Renal pelvis (tissue), 12 donors: ENCODE measurements at places on chromosomes 16 and 17. TPM values are rescaled to one million over a fixed set of nuclear protein-coding genes. Genes with fewer than 3 reads are reported as not detected.

The OTOP2 gene
- not detected for polyA plus RNA-seq

GRCh38 chr17:57675427-57676387 lies 69.4 kb downstream of the CCDC182 start:
- DNase-seq = no peak

DNA sequence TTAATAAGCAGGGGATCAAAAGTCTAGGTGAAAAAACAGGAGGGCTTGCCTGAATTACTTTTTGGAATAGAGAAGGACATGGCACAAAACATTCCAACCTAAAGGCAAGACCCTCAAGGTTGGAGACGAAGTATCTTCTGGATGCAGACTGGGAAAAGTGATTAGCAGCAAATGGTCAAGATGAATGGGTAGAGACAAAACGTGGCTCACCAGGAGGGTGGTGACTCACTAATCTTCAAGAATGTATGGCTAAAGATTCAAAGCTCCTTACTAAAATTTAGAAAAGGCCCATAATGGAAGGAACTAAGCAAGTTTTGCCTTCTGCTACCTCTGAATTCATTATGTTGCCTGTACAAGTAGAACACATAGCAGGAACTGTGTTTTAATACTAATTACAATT lies 469.5 kb upstream of the RBFOX1 start:
- DNase-seq = no peak

- DNase-seq = no peak
Measured at GRCh38 chr17:4003131-4003500, 38.9 kb upstream of the ATP2A3 start.

DNA sequence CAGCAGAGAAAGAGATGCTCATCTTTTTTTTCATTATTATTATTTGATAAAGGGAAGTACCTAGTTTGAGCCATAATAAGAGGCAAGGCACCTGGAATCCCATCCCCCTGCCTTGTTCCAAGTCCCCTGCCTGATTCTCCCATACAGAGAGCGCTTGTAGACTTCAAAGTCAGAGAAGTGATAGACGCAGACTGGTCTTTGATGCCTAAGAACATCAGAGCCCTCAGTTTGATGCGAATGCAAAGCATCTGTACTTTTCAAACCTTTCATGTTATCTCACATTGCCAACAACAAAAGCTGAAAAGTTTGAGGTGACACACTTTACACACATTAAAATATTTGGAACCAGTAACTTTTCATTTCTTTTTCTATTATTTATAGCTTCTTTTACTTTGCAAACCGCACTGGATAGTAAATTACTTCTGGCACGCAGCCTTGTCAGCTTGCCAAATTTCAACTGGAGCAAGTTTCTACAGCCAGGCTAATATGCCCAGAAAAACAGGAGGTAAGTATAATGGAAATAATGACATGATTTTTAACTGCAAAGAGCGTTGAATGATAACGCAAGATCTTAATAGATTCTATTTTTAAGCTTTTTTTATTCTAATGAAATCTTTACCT lies 5.9 kb upstream of the UTP6 start:
- DNase-seq = peak; percentile 35

GRCh38 chr16:85753559-85753958 lies 2.7 kb upstream of the C16orf74 start:
- no peak for DNase-seq

The KRTAP9-1 gene
- not detected for polyA plus RNA-seq

DNA sequence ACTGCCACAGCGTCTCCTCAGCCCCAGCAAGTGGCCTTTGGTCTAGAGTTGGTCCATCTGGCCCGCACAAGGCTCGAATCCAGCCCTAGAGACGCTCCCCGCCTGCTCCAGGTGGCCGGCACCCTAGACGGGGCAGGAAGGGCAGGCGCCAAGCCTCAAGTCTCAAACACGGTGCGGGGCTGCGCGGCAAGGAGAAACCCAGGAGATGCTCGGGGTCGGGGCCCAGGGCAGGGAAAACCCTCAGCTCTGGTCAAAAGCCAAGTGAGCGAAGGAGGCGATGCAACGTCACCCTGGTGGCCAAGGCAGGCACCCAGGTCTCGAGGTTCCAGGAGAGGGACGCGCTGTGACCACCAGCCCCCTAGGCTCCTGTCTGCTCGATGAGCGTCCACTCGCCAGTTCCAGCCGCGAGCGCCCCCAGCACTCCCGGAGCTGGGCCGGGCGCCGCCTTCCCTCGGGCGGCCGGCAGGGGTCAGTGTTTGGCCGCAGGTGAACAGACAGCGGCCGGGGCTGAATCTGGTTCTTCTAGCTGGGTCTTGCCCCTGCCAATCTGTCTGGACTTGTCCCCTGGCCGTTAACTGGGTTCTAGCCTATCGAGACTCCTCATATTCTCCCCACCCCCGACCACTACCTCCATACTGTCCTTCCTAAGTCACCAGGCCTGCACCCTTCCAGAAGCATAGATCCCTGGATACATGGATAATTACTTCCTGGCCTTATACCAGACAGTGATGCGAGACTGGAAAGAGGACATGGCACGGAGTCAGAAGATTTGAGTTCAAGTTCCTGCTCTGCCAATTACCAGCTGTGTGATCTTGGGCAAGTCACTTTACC lies 44.0 kb downstream of the PRAC1 start:
- peak; percentile 56 for DNase-seq

DNA sequence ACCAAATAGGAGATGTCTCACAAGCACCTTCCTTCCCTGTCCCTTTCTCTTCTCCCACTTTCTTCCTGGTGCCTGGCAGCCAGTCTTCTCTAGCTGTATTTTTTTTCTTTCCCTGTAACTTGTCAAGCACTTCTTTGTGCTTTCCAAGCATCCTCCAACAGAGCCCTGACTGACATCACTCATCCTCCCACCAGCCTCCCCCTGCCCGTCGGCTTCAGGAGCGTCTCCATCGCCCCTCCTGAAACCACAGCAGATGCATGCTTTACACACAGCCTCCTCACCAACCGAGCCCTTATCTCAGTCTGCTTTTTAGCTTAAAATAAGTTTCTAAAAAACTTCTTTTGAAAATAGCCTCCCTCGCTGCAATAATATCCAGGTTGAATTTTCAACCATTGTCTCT lies 268.7 kb upstream of the CDH5 start:
- DNase-seq = peak; percentile 34

The ACSM2A gene
- polyA plus RNA-seq = 99.4 TPM

DNA sequence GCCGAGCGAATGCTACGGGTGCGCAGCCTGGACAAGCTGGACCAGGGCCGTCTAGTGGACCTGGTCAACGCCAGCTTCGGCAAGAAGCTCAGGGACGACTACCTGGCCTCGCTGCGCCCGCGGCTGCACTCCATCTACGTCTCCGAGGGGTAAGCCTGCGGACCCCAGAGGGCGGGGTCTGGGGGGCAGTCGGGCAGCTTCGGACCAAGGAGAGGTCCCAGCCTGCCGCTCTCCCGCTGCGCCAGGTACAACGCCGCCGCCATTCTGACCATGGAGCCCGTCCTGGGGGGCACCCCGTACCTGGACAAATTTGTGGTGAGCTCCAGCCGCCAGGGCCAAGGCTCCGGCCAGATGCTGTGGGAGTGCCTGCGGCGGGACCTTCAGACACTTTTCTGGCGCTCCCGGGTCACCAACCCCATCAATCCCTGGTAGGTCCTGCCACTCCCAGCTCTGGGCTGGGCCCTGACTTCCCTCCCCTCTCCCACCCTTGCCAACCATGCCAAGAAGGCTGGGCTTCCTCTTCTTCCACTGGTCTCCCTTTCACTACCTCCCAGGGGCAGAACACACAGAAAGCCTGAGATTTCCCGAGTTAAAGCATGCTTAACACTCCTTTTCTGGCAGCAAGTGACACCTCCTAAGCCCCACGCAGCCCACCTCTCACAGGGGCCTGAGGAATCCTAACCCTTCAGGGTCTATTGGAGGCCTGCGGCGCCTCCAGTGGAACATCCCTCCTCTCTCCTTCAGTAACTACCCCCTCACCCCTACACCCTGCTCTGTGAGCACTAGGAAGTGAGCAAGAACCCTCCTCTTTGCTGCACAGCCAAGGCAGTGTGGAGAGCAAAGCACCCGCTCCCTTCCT lies 3.2 kb downstream of the NAGS start:
- DNase-seq = no peak

- DNase-seq = peak; percentile 9
Measured at GRCh38 chr17:39981207-39981741, 667 bp downstream of the PSMD3 start.

DNA sequence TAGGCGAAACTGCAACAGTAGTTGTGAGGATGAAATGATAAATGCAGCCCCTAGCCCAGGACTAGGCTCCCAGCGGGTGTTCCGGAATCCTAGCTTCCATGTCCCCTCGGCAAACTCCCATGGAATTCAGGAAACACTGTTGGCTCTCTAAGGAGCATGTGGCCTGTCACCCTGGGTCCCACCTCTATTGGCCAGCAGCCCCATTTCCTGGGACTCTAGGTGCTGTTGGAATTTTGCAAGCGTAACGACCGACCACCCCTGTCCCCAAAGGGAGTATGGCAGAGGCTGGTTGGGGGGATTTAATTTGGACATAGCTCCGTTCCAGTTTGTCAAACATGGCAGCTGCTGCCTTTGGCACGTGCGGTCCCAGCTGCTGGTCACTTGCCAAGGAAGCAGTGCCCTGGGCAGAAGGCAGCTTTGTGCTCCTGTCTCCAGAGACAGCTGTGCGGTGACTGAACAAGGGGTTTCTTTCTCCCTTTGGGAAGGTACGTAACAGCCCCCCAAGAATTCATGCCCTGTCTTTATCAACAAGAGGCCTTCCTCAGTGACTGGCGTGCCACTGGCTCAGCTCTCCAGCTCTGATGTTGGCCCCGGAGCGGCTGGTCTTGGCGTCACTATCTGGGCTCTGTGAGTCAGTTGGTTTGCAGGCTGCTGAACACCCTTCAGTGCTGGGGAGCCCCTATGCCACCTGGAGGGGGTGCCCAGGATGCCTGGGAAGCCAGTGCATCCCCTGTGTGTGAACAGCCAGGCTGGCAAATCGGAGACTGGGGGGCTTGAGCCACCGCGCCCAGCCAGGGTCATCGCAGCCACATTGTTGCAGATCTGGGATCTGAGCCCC lies 235.2 kb upstream of the TNRC6C start:
- no peak for DNase-seq

GRCh38 chr17:78255953-78256706 lies 24.7 kb downstream of the TMEM235 start:
- no peak for DNase-seq

The FBXO39 gene
- 0.06 TPM for polyA plus RNA-seq

DNA sequence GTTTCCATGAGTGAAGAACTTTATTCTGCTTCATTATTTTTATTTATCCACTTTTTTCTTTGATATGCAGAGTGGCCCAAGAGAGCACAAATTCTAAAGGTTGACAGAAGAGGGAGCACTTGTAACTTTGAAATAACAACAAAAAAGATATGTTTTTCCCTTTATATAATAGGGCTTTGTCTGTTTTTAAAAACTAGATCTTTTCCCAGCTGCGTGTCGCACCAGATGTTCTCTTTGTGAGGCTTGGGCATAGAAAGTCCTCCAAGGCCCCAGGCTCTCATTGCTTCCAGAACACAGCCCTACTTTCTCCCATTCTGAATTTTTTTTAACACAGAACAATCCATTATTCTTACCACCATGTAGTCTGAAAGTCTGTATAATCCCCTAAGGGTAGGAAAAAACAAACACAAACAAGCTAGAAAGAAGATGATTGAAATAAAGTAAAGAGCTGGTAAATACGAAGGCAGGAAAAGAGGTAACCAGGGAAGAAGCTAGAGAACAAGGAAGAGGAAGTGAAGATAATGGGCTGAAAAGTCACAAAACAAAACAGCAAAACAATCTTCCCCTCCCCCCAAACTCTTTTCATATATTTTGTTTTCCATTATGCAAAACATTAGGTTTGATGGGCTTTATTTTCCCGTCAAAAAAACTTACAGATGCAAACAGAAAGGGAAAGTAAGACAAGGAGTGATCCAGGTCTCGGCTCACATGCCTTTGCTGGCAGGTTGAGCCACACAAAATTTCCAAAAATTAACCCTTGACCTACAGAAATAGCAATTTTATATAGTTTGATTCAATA lies 160.4 kb downstream of the ABCA8 start:
- DNase-seq = no peak

DNA sequence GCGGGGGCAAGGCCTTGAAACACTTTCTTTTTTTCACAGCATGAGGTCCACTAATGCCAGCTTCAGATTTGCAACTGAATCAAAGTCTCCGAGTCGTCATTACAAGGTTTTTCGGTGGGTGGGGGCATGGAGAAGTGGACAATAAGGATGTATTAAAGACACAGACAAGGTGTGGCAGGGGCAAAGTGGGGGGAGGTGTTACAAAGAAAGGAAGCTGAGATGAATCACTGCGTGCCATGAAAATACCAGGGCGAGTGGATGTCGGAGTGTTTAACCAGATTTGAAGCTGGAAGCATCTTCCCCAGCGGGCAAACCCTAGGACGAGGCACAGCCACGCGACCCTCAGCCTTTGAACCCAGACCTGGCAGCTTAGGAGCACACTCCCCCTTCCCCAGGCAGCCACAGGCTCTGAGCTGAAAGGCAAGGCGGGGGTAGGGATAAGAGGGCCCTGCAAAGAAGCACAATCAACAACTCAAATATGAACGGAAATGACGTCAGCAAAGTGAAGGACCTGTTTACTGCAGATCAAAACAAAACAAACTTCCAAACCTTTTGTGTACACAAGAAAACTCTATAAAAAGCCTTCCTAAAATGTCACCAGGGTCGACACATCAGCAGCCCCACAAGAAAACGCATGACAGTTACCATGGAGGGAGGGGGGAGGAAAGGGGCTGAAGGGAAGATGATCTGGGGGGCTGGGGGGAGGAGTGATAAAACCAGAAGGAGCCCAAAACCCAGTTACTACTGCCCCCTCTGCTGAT lies 5.6 kb upstream of the ZFHX3 start:
- DNase-seq = no peak

DNA sequence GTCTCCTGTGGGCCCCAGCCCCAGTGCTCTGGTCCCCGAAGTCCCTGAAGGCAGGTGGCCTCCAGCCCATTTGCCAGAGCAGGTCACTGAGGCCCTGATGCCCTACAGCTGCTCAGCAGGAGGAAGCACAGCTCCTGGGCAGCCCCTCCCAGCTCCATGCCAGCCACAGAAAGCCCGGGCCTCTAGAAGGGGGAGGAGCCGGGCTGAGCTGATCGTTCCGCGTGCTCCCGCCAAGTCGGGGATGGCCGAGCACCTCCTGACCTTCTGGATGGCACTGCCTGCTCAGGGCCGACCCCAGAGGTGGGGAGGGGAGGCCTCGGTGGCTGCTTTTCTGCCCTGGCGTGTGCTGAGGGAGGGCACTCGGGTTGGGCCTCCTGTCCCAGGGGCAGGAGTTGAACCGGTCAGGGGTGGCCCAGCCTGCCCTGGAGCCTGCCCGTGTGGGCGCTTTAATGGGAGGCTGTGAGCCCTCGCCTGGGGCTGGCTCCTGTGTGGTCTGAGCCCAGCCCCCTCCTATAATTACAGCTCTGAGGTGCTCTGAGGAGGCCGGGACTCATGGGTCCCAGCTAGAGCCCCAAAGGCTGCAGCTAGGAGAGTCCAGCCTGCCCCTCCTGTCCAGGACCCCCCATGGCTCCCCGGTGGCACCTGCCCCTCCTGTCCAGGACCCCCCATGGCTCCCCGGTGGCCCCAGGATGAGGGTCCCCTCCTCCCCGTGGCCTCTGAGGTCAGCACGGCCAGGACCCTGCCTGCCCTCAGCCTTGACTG lies 29.7 kb downstream of the ZFPM1 start:
- DNase-seq = no peak

The C16orf87 gene
- 29.1 TPM for polyA plus RNA-seq

The SHBG gene
- polyA plus RNA-seq = 6.4 TPM

The ETV4 gene
- polyA plus RNA-seq = 43.7 TPM

- no peak for DNase-seq
Measured at GRCh38 chr16:67305216-67306071, 21.1 kb downstream of the KCTD19 start.

GRCh38 chr17:2062571-2063183 lies 7.8 kb downstream of the HIC1 start:
- no peak for DNase-seq

- DNase-seq = no peak
Measured at GRCh38 chr17:55298111-55298730, 33.5 kb downstream of the HLF start.
